ENCODE measurements at places on chromosomes 11 and 22. TPM values are rescaled to one million over a fixed set of nuclear protein-coding genes. Genes with fewer than 3 reads are reported as not detected.

Gene TMX2
- total RNA-seq: 41.3 TPM

Gene NAGA
- 44.2 TPM for total RNA-seq

Gene SERHL2
- total RNA-seq: 2.9 TPM

Gene CTSW
- total RNA-seq: not detected

Gene GPR83
- total RNA-seq: not detected

Gene CABP4
- not detected for total RNA-seq

Gene SMC1B
- total RNA-seq: not detected

Gene TRIM29
- under 0.01 TPM for total RNA-seq

Gene RAG2
- not detected for total RNA-seq

Gene OR4A16
- total RNA-seq: not detected

Gene IGSF22
- total RNA-seq: not detected

Gene MAPK8IP2
- total RNA-seq: 0.36 TPM

Gene NPAS4
- 0.36 TPM for total RNA-seq

Gene ELF5
- total RNA-seq: not detected

Gene DUSP8
- total RNA-seq: under 0.01 TPM

Gene PAAF1
- total RNA-seq: 9.1 TPM

Gene PGA5
- total RNA-seq: not detected

Gene PNPLA5
- not detected for total RNA-seq

Gene TUBA8
- total RNA-seq: 0.36 TPM

Gene OR52A1
- total RNA-seq: not detected

Gene TRIM66
- total RNA-seq: 10.9 TPM

Gene OR4C45
- not detected for total RNA-seq
